ENCODE measurements at places on chromosomes 7 and 10.

GRCh38 chr10:86512137-86512536 lies 9.5 kb downstream of the WAPL start:
- DNase-seq = no peak

- DNase-seq = no peak
Measured at GRCh38 chr10:100104300-100104699, 22.6 kb upstream of the CPN1 start.

DNA sequence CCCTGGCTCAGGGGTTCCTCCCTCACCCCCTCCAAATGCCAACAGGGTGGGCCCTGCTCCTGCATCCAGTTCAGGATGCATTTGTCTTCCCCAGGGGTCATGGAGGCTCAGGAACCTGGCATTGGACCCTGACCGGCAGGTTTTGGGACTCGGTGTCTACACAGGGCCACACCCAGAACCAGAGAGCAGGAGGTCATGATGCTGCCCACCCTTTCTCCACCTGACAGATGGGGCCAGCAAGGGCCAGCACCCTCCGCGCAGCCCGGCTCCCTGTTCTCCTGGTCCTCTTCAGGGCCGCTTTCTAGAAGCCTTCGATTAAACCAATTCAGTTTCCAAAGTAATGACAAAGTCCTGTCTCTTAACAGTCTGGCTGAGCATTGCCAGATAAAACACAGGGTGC lies 50.2 kb downstream of the CAMK2B start:
- no peak for DNase-seq

DNA sequence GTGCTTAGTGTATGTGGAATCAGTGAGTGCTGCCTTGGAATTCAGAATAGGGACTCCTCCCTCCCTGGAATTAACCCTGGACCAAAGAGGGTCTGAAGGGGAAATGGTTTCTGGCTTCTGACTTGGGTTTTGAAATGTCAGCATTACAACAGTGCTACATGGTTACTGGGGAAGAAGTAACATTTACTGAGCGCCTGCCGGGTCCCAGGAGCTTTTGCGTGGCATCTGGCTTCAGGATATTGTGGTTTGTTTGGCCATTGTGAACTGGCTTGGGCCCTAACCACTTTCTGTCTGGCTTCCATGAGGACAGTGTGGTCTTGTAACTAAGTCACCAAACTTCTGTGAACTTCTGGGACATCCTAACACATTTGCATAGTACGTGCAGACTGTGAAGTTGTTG lies 21.3 kb downstream of the TSPAN15 start:
- no peak for DNase-seq

- no peak for DNase-seq
Measured at GRCh38 chr10:101690461-101690860, 4.5 kb downstream of the FBXW4 start.

DNA sequence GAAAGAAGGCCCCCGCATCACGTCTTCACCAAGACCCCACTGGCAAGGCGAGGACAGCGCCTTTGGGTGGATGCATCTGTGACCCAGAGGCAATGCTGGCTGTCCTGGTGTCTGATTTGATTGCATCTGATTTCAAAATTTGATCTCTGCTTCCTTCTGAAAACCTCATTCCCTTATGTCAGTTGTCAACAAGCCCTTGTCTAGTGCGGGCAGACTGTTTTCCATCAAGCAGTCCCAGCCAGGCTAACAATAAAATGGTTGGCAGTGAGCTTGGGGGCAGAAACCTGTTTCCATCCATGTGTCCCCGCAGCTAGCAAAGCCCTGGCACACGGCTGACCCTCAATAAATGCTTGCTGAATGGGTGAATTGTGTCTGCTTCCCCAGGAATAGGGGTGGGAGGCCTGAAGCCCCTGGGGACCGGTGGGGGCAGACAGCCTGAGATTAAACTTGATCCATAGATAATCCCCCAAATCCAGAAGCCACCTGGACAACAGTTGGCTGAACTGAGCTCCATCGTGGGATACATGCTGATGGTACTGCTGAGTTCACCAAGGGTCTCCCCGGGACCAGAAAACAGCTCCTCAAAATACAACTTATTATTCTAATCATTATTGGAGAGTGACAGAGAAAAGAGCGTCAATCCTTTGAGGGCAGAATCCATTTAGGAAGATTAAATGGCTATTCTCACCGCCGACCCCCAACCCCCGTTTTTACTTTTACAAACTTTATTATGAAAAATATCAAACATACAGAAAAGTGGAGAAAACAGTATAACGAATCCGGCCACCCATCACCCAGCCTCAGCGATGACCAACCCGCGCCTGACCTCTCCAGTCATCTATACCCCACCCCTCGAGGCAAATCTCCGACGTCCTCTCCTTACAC lies 912 bp upstream of the DUSP5 start:
- DNase-seq = no peak

DNA sequence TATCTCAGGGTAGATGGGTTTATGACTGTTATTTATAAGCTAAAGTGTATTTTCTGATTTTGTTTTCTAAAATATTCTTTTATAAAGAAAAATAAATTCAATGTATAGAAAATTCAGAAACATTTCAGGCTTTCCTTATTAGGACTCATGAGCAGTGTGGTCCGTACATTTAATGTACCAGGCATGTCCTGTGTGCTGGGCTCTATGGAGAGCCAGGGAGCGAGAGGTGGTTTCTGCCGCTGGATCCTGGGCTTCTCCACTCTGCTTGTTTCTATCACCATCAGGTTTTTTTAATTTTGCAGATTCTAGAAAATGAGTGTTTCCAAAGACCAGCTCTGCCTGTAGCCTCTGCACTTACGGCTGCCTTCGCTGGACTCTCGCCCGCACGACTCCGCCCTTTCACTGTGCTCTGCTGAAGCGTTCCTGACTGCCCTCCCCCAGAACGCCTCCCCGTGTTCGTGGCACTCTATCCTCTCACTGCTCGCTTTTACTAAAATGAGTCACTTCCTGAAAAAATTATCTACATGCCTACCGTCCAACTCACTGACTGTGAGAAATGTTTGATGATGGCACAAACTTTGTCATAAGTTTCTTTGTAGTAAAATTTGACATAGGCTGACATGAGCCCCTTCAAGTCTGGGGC lies 188.5 kb downstream of the ZMYND11 start:
- DNase-seq = peak; percentile 79

DNA sequence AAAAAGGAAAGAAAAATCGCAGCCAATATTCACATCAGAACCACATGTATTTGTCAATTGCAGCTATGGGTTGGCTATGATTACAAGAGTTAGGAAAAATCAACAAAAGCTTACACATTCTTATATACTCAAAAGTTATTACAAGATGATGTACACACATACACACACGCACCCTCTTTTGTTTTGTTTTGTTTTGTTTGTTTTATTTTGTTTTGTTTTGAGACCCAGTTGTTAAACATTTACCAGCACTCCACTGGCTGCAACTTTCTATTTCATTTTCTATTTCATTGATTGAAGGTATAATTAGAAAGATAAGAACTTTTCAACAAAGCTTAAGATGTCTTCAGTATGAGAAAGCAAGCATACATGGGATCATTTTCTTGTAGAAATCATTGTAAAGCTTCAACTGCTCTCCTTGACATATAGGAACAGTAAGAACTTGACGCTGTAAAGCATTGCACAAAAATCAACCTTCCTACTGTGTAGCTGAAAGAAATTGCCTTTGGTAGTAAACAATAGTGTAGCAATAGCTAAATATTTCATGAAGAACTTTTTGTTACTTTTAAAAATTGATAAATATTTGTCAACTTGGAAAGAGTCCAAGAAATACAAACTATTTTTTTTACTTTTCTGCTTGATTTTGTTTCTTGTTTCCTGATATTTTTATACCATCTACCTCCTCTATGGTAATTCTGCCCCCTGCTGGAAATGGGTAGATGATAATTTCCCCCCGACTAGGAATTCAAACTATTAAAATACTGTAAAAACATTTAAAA lies 205.9 kb downstream of the MBL2 start:
- no peak for DNase-seq

- DNase-seq = no peak
Measured at GRCh38 chr7:88300401-88300945, 6.2 kb downstream of the STEAP4 start.

DNA sequence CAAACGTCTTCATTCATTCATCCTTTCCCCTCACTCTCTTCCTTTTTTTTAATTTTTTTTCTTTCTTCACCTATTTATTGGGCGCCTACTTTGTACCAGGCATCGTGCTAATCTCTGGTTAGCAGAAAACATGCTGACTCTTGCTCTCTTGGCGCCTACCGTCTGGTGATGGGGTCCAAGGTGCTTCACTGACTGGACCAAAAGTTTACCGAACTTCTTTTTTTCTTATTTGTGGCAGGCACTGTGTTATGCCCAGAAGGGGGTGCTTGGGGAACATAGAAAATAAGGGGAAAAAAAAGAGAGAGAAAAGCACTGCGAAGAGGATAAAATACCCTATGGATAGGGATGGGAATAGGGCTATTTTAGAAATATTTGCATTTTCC lies 505 bp upstream of the FAM204A start:
- no peak for DNase-seq

- DNase-seq = no peak
Measured at GRCh38 chr7:133183969-133184368, 68.9 kb upstream of the EXOC4 start.

GRCh38 chr7:8278183-8278582 lies 16.2 kb upstream of the ICA1 start:
- no peak for DNase-seq

DNA sequence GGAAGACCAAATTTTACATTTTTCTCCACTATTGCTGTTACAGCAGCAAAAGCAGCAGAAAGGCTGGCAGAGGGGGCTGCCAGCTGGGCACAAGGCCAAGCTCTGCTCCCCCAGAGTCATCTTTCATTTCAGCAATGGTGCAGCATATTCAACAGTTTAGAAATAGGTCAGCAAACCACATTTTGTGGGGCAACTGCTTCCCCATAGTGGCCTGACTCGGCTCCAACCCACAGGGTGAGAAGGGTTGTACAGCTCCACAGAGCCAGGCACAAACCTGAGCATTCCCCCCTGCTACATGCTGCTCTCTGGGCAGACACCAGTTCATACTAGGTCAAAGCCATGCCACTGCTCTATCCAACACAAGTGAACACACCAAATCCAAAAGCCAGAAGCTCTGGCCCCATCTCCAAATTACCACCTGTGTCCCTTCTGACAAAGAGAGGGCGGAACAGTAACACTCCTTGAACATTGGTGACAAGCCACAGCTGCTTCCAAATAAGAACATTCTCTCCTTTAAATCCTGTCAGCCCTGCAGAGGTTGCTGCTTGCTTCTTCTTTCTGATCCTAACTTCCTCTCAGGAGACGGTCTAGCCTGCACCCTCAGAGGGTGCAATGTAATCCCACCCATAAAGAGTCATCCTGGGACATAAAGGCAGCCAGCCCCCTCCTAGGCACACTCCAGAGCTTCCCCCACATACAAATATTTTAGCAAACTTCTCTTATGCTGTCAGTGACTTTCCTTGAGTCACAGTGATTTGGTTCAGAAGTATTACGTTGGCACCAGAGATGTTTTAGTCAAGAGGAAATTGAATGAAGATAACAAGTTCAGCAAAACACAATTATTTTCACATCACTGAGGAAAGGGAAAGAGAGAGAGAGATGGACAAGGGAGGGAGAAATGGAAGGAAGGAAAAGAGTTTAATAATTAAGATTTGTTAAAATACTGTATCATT lies 39.0 kb upstream of the SLIT1 start:
- no peak for DNase-seq

- no peak for DNase-seq
Measured at GRCh38 chr10:103855852-103856796, 748 bp upstream of the SH3PXD2A start.

DNA sequence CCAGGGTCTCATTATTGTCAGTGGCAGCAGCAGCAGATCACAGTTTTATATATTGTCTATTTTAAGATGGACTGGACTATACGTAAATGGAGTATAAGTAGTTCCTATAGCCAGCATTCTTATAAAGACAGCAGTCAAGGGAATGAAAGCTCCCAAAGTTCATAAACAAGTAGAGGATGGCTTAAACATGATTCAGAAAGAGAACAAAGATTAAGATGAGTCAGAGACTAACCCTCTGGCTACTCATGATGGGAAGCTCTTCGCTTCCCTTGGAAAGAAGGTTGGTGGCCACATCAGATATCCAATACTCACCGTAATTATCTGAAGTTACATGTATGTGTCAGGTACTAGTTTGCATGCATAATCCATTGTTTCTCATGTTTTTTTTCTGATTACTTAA lies 277.0 kb downstream of the INHBA start:
- no peak for DNase-seq
